GM04504 (cell line): ENCODE measurements at places on chromosomes 2 and 18.
A peak's percentile ranks its signal among the peaks of the same experiment; 100 is the strongest.

GRCh38 chr2:95074663-95075439 is 46.8 kb downstream of the MRPS5 start:
- DNase-seq: no peak

DNA sequence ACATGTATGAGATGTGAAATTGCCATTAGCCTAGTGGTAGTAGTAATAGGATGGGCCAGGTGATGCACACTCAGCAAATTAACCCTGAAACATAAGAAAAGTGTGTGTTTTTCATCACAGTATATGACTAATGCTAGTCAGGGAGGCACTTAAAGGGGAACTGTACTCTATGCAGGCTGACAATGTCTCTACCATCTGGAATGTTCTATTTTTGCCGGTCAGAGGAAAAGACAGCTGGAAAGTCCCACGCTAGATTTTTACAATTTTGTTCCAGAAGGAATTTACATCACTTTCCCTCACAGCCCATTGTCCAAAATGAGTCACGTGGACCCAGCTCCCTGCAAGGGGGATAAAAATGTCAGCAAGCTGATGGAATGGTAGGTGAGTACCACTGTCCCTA is 746.3 kb upstream of the CHAC2 start:
- peak; percentile 20 for DNase-seq

GRCh38 chr2:86439879-86440630 is 1.1 kb upstream of the KDM3A start:
- no peak for DNase-seq

GRCh38 chr2:73243884-73244570 is 9.9 kb downstream of the CCT7 start:
- DNase-seq: peak; percentile 77

- no peak for DNase-seq
Observed at GRCh38 chr18:78221496-78221895, 758.1 kb upstream of the SALL3 start.

GRCh38 chr2:121135168-121135853 is 149.7 kb downstream of the TFCP2L1 start:
- no peak for DNase-seq

GRCh38 chr2:28231110-28231631 is 161.5 kb upstream of the FOSL2 start:
- DNase-seq: no peak

GRCh38 chr2:7673853-7674252 is 756.6 kb downstream of the RNF144A start:
- no peak for DNase-seq

GRCh38 chr18:63158676-63159291 is 160.8 kb downstream of the BCL2 start:
- no peak for DNase-seq

DNA sequence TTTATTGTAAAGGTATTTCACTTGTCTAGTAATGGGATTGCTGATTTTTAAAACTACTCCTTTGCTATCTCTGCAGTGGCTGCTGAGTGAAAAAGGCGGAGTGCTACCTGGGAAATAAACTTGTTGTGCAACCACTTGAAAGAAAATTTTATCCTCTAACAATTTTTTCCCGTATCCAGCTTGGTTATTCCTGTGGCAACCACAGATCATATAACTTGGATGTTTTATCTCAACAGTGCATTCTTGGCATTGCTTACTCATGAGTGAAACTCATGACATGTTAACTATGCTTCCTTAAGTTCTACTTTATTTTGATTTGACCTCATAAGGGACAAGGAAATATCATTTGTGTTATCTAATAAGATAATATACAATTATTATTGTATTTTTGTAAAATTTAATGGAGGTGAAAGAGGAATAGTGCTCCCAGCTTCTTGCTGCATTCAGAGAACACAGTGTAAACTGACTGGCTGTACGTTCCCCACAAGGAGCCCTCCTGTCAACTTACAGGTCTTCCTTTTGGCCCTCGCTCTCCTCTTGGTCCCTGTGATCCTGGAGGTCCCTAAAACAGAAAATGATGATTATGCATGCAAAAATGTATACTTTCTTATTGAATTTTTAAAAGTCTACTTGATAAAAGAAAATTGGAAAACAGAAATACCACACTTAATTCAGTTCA is 82.7 kb downstream of the COL5A2 start:
- peak; percentile 42 for DNase-seq

GRCh38 chr2:231521443-231521842 is 8.8 kb downstream of the NMUR1 start:
- no peak for DNase-seq

DNA sequence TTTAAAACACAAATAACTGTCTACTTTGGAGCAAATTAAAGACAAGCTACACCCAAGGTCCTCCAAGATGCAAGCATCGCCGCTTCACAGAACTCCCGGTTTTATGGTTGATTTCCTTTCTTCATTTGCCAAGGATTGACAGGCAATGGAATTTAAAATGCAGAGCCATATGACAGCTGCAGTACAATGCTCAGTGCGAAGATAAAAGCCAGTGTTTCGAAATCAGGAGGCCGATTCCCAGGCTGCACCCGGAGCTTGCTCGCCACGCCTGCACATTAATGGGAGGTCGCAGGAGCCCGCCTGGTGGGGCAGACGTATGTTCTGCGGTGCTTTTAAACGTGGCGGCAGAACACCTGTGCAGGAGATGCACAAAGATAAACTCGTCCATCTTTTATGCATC is 727.6 kb upstream of the SOX11 start:
- no peak for DNase-seq
